Osteoblast (primary cell): ENCODE measurements at places on chromosomes 4 and X. TPM values are rescaled to one million over a fixed set of nuclear protein-coding genes. Genes with fewer than 3 reads are reported as not detected.

Gene MAGEA12
- total RNA-seq, result not detected in 2 replicates

- no peak overlapping the region for H3K4me3 ChIP-seq
- no peak for DNase-seq
- no peaks in the 10 kb centered on the region for H3K36me3 ChIP-seq
- no peak overlapping the region for H3K27ac ChIP-seq
These were observed 210.3 kb upstream of the EPHA5 start for GRCh38 chr4:65880594-65880993.

Gene PHOX2B
- not detected in 2 replicates for total RNA-seq

DNA sequence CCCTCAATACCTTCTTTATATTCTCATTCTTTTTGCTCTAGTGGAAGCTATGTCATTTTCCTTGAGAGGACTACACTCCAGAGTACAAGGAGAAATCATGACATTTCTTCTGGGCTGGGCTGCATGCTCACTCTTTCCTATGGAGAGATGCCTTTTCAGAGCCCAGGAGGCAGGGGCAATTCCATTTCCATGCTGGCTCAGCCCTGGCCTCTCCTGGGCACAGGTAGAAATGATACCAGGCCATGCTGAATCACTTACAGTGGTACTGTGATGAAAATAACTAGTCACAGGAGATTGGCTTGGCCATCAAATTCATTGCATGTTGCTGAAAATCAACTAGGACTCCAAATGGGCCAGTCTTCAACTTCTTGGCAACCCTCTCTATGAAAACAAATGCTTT, 34.0 kb upstream of the PPARGC1A start:
- no peak for DNase-seq
- H3K27ac ChIP-seq, result no peak overlapping the region
- H3K27me3 ChIP-seq, result no peaks in the 10 kb centered on the region
- no peak overlapping the region for H3K4me3 ChIP-seq

- H3K4me3 ChIP-seq, result no peak overlapping the region
- H3K4me1 ChIP-seq, result no peaks in the 10 kb centered on the region
- H3K36me3 ChIP-seq, result no peaks in the 10 kb centered on the region
- H3K27me3 ChIP-seq, result no peaks in the 10 kb centered on the region
These were observed 780.6 kb downstream of the FAM133A start for GRCh38 chrX:94454606-94455005.

DNA sequence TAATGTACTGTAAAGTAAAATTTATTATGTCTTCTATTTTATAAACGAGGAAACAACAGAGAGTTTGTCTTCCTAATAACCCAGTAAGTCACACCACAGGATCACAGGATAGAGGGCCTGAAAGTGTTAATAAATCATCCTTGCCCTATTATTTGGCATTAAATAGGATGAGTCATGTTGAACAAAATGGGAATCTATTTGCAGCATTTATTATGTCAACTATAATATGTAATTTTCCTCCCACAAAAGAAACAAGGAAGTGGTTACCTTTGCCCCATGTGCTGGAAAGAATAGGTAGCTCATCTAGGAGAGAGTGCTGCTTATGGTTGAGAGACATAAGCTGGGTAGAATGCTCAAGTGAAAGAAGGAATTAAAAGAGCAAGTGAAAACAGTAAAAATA, 237.6 kb upstream of the NDST3 start:
- H3K36me3 ChIP-seq, result no peaks in the 10 kb centered on the region
- H3K27me3 ChIP-seq, result no peaks in the 10 kb centered on the region
- DNase-seq, result no peak
- H3K4me3 ChIP-seq, result no peak overlapping the region
- H3K27ac ChIP-seq, result no peak overlapping the region

GRCh38 chr4:8643441-8643840, 50.9 kb downstream of the CPZ start:
- no peak overlapping the region for H3K27ac ChIP-seq
- no peaks in the 10 kb centered on the region for H3K27me3 ChIP-seq
- DNase-seq, result peak; percentile 65
- no peaks in the 10 kb centered on the region for H3K4me1 ChIP-seq

DNA sequence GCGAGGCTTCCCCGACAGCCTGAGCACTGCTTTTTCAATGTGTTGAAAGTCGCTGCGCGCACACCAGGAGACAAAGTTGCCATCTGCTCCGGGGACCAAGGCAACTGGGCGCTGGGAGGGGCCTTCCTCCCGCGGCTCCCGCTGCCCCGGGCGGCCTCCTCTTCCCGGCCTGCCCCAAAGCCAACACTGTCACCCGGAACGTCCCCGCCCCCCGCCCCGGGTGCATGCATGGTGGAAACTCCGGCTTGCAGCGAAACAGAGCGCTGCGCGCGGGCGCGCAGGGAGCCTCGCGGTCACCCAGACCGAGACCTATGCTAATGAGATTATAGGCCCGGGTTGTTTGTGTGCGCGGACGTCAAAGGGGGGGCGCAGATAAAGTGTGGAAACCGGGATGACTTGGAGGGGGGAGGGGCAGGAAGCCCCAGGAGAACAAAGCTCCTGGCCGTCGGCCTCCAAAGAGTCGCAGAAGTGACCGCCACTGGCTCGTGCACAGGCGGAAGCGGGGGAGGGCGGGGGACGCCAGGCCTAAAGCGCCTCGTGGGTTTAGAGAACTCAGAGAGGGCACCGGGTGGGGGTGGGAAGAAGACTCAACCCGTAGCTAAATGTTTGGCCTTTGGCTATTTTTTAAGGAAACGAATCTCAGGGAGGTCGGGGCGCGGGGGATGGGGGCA, 88.8 kb downstream of the BCOR start:
- H3K4me3 ChIP-seq, result no peak overlapping the region
- no peak overlapping the region for H3K27ac ChIP-seq
- peaks cover 15% of the 10 kb centered on the region for H3K4me1 ChIP-seq
- peaks cover 40% of the 10 kb centered on the region for H3K27me3 ChIP-seq
- H3K36me3 ChIP-seq, result no peaks in the 10 kb centered on the region

GRCh38 chr4:70179811-70180210, 15.7 kb upstream of the ODAM start:
- H3K27ac ChIP-seq, result no peak overlapping the region
- no peak overlapping the region for H3K4me3 ChIP-seq
- no peak for DNase-seq
- no peaks in the 10 kb centered on the region for H3K4me1 ChIP-seq
- H3K27me3 ChIP-seq, result no peaks in the 10 kb centered on the region

- H3K4me1 ChIP-seq, result no peaks in the 10 kb centered on the region
- H3K27me3 ChIP-seq, result no peaks in the 10 kb centered on the region
- H3K27ac ChIP-seq, result no peak overlapping the region
- H3K36me3 ChIP-seq, result no peaks in the 10 kb centered on the region
These were observed 654.9 kb upstream of the HTR2C start for GRCh38 chrX:113929004-113929403.

DNA sequence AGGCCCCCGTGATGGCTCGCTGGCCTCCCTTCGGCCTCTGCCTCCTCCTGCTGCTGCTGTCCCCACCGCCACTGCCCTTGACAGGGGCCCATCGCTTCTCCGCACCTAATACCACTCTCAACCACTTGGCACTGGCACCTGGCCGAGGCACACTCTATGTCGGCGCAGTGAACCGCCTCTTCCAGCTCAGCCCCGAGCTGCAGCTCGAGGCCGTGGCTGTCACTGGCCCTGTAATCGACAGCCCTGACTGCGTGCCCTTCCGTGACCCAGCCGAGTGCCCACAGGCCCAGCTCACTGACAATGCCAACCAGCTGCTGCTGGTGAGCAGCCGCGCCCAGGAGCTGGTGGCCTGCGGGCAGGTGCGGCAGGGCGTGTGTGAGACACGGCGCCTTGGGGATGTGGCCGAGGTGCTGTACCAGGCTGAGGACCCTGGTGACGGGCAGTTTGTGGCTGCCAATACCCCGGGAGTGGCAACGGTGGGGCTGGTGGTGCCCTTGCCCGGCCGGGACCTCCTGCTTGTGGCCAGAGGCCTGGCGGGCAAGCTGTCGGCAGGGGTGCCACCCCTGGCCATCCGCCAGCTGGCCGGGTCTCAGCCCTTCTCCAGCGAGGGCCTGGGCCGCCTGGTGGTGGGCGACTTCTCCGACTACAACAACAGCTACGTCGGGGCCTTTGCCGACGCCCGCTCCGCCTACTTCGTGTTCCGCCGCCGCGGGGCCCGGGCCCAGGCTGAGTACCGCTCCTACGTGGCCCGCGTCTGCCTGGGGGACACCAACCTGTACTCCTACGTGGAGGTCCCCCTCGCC, 3.0 kb downstream of the PLXNB3 start:
- H3K27me3 ChIP-seq, result no peaks in the 10 kb centered on the region
- H3K36me3 ChIP-seq, result no peaks in the 10 kb centered on the region
- peak; percentile 83 for DNase-seq
- no peak overlapping the region for H3K27ac ChIP-seq

Gene STAP1
- not detected in 2 replicates for total RNA-seq

Gene MAGEA2
- total RNA-seq, result not detected in 2 replicates

GRCh38 chr4:141652161-141652778, 15.9 kb downstream of the IL15 start:
- H3K27ac ChIP-seq, result peak overlapping the region; percentile 45
- DNase-seq, result no peak
- H3K4me3 ChIP-seq, result no peak overlapping the region

Gene MND1
- 1.4 and 2.7 TPM in 2 replicates for total RNA-seq

- peaks cover 8% of the 10 kb centered on the region for H3K27me3 ChIP-seq
- H3K4me3 ChIP-seq, result no peak overlapping the region
- DNase-seq, result no peak
- H3K36me3 ChIP-seq, result no peaks in the 10 kb centered on the region
- H3K4me1 ChIP-seq, result no peaks in the 10 kb centered on the region
These were observed 56.8 kb upstream of the PLS3 start for GRCh38 chrX:115504167-115504566.

Gene BRS3
- total RNA-seq, result not detected in 2 replicates

Gene FAT4
- total RNA-seq, result 27.9 and 31.2 TPM in 2 replicates

DNA sequence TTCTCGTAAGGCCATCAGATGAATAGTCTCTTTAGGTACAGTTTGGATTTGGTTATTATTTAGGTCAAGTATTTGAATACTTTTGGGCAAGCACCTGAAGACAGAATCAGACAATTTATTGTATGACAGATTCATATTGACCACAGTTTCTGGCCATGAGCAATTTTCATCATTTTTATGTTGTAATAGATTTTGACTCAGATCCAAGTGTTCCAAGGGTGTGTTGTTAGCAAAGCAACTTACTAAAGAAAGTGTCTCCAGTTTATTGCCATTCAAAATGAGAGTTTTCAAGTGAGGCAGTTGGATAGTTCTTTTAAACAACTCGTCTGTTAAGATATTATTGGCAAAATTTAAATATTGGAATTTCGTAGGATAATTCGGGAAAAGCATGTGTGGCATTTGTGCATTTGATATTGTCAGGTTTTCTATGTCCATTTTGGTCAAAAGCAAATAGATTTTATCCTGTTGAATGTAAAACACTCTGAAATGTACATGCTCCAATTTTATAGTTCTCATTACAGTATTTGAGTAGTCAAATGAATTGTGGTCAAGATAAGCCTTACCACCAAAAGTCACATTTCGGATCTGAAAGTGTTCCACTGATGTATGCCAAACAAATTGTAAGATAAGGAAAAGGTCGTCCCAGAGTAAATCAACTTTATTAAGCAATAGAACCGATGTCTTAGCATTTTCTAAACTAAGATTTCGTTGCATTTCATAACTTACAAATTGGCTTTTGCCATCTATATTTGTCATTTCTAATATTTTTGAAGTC, 8.4 kb downstream of the TLR10 start:
- H3K4me3 ChIP-seq, result no peak overlapping the region
- no peaks in the 10 kb centered on the region for H3K4me1 ChIP-seq
- H3K36me3 ChIP-seq, result no peaks in the 10 kb centered on the region
- DNase-seq, result no peak
